Mucosa of descending colon (tissue), 3 donors: ENCODE measurements at places on chromosomes 12 and 14.

GRCh38 chr12:86601550-86602308 lies 345.5 kb upstream of the MGAT4C start:
- DNase-seq, result no peak

DNA sequence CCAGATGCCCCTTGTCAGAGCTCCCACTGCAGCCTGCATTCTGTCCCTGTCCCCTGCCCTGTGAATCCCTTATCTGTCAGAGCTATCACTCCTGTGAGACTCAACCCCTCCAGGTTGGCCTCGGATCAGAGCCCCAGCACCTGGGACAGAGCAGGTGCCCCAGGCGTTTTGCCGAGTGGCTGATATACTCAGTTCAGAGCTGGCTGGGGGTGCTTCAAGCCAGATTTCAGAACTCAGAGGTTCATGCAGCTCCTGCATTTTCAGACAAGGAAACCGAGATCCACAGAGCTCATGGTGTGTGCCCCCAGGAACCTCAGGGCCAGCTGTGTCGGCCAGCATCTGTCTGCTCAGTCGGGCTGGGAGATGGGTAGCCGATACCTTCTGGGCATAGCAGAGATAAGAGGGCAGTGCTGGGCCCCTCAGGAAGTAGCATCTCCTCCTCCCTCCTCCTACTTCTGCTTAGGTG lies 228.0 kb upstream of the RTL1 start:
- no peak for DNase-seq

DNA sequence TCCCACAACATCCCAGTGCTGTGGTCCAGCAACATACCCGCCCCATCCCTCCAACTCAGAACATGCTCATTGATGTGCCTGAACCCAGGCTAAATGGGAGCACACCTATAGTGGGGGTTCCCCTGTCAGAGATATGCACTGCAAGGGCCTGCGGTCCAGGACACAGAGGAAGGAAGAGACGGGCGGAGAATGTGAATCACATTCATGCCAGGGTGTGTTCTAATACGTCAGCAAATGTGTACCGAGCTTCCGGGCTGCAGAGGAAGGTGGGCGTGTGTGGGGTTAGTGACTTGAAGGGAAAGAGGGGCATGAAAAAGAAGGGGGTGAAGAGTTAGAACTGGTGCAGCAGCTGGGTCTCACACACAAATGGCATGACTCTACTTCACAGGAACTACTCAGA lies 83.7 kb downstream of the DPF3 start:
- DNase-seq, result no peak

DNA sequence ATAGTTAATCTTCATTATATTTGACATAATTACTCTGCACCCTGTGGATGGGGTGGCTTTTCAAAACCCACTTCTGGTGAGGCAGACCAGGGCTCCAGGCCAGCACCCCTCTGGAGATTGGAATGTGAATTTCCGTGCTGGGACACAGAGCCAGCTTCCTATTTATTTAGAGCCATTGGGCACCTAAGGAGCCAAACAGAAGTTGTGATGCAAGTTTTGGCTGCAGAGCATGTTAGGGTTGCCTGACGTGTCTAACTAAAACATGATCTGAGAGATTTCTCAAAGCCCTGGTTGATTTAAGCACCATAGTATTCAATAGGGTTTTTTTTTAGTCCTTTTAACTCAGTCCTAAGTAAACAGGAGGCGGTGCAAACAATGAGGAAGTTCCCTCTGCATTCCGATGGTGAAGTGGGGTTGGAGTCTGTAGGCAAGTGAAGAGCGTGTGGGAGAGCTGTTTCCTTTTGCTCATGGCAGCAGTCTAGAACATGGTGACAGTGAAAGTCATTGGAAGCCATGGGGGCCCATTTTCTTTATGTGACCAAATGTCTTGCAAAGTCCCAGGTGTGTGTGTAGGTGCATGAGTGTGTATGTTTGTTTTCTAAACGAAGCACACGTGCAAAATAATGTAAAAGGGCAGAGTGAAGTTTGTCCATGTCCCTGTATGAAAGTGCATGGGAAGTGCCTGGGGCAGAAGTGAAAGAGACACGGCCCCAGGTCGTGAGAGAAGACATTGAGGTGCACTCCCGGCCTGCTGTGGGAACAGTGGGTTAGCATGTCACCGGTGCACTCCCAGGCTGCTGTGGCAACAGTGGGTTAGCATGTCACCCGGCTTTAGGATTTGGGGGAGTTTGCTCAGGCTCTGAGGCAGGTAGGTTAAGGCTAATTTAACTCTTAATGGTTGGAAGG lies 117.7 kb downstream of the PRKCH start:
- no peak for DNase-seq

DNA sequence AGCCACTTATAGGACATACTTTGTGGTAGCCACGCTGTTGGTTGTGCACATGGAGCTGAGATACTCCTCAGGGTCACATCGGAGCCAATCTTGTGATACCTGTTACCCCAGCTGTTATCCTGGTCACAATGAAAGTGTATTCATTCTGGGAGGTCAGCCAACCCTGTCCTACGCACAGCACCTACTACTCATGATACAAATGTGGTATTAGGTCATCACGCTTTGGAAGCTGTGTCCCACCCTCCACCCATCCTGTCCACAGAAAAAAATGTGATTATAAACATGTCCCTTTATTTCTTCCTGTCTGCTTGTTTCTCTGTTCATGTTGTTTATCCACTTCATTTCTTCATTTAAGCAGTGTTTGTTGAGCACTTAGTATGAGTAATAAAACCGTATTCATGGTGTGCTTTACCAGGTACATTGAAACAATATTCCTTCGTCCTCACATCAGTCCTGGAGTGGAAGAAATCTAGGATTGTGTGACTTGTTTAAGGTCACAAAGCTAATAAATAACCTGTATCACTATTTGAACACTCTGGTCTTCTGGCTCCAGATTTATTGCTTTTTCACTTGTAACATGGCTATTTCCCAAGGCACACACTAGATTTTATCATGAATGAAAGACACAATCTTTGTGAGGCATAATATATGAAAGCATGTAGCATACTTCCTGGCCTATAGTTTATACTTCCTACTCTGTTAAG lies 73.1 kb downstream of the DERA start:
- DNase-seq, result no peak

DNA sequence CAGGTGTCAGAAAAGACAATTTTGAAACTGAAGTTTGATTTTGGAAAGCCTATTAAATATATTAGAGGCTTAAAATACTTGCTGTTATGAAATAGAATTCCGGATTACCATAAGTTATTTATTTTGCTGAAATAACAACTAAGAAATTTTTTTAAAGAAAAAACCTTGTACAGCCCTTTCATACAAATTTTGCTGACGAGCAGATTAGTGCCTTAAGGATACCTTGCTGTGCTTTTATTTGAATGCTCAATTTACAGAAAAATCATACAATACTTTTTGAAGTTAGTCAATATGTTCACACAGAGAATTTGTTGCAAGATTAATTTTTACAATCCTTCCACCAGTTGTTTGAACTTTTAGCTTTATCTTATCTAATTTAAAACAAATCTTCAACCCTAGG lies 29.5 kb upstream of the CLEC2D start:
- no peak for DNase-seq

- DNase-seq, result no peak
Measured at GRCh38 chr14:50573862-50574261, 13.9 kb downstream of the ATL1 start.

DNA sequence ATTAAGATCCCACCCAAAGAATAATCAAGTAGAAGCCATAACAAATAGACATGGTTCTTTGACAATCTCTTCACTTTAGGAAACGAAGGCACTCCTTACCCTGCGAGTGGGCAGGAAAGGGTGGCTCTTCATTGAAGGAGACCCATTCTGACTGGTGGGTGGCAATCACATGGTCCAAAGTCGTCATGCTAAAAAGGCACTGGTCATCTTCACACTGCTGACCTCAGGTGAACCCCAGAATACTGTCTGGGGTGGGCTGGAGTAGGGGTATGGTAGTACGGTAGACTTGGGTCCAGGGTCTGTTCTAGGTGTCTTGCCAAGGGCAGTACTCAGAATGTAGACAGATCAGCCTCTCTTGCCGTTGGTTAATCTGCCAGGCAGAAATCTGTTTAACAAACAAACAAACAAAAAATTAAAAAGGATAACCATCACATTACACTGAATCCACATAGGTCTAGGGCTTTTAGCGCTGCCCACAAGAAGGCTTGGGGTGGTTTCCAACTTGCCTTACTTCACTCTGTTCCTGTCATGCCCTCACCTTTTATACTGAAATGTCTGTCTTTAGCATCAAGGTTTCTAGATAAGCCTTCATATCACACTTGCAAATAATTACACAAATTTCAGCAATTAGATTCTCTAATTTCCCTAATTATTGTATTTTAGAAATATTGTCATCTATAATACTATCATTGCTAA lies 1.8 kb downstream of the STON2 start:
- DNase-seq, result no peak

GRCh38 chr12:93311827-93312226 lies 65.9 kb upstream of the NUDT4 start:
- no peak for DNase-seq

- no peak for DNase-seq
Measured at GRCh38 chr12:80200414-80200813, 101.1 kb downstream of the OTOGL start.

GRCh38 chr14:75126121-75126544 lies 715 bp downstream of the NEK9 start:
- no peak for DNase-seq

- no peak for DNase-seq
Measured at GRCh38 chr12:121520586-121521086, 60.2 kb downstream of the KDM2B start.

GRCh38 chr12:11824736-11825135 lies 175.3 kb downstream of the ETV6 start:
- no peak for DNase-seq

DNA sequence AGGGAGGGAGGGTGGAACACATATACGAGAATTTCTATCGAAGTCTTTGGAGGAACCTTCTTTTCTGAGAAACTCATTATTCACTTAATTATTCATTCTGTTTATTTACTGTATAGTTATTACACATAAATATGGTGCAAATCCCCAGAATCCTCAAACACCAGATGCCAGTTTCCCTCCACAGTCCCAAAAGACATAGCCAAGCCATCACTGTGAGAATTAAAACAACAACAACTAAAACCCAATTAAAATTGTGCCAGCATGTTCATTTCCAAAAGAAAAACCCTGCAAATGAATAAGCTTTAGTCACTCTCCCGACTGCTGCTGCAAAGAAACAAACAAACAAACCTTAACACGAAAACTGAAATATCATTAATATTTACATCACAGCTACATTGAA lies 173.5 kb downstream of the EFCAB11 start:
- no peak for DNase-seq

DNA sequence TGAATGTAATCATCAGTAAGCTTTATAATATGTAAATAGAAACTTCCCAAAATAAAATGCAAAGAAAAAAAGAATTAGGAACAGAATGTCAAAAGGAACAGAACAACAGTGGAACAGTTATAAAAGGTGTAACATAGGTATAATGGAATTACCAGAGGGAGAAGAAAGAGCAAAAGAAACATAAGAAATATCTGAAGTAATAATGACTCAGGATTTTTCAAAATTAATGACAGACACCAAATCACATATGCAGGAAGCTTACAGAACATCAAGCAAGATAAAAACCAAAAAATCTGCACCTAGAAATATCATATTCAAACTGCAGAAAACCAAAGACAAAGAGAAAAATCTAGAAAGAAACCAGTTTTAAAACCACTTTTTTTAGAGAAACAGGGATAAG lies 36.1 kb downstream of the TMEM116 start:
- no peak for DNase-seq

- no peak for DNase-seq
Measured at GRCh38 chr12:122032580-122032979, 10.9 kb downstream of the BCL7A start.

- peak; percentile 43 for DNase-seq
Measured at GRCh38 chr12:71691504-71692129, 5.7 kb downstream of the TMEM19 start.

DNA sequence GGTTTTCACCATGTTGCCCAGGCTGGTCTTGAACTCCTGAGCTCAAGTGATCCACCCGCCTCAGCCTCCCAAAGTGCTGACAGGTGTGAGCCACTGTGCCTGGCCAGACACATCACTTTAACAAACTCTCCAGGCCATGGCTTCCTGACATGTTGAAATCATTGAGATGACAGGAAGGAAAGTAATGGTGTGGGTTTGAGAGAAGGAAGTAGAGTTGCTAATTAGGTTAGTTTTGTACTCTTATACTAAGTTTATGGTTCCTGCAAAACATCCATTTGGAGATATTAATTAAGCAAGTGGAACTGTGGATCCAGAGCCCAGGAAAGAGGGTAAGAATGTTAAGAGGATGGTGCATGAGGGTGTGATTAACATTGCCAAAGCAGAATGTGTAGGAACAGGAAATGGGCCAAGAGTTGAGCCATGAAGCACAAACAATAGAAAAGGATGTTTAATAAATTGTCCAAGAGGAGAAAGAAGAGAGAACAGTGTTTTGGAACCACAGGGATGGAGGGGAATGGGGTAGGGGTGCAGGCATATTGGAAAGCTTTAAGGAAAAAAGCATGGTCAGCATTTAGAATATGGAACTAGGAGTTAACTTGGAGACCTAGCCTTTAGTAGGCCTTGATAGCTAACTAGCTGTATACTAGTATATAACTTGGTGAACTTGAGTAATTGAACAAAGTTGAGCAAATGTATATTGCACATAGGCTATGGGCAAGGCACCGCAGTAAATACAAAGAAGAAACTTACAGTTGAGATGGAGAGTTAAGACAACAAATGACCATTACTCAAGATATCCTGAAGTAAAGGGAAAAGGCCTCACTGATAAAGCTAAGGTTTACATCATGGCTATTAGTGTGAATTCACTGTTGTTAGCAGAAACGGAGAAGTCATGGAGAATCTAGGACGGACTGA lies 91.3 kb upstream of the DNM1L start:
- no peak for DNase-seq

GRCh38 chr12:20305470-20305869 lies 62.9 kb upstream of the PDE3A start:
- no peak for DNase-seq

DNA sequence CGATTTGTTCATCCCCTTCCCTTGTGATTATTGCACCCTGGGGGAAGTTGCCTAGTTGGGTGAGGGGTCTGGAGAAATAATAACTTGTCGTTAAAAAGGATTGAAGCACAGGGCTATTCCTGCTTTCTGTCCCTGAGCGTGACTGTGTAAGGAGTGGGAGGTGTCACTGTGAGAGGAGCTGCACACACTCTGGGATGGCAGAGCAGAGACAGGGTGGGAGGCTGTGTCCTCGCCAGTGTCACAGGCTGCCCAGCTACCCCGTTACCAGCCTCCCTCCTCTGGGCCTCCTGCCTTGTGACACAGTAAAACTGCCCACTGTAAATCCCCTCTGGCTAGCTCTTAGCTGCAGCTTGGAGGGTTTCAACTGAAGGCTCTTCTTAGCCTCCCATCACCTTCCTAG lies 460.6 kb downstream of the AACS start:
- no peak for DNase-seq
